ENCODE measurements at places on chromosomes 5 and 9.

GRCh38 chr9:71090896-71091295 is 30.5 kb downstream of the TRPM3 start:
- DNase-seq, result no peak

DNA sequence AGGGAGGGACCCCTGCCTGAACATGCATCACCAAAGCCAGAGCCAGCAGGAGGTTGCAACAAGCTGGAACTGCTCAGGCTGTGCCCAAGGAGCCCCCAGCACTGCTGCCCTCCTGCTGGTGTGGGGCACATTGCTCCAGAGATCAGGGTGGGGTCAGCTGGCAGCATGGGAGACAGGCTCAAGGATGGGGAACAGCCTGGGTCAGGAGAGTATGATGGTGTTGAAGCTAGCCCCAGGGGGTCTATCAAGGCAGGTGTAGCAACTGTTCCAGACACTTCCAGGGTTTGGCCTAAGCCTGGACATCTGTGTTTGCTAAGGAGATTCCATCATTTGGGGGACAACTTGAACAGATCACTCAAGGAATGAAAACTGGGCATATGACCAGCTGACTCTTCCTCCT is 133.1 kb downstream of the ATPSCKMT start:
- no peak for DNase-seq

DNA sequence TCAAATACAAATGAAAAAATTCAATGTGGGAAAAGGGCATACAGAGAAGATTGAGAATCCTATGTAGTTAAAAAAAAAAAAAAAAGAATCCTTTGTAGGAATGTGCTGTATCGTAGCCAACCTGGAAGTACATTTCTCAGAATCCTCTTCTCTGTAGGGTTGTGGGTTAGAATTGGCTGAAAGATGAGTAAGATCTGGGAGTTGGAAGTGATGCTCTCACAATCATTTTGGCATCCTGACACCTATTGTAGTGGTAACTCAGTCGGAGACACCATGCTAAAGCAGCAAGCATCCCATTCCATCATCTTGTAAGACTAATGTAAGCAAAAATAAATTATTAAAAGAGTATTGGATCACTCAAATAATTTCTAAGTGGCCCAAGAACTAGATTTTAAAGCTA is 30.6 kb downstream of the MRPL22 start:
- DNase-seq, result no peak

- DNase-seq, result no peak
Measured at GRCh38 chr9:131740898-131741297, 1.0 kb upstream of the RAPGEF1 start.

DNA sequence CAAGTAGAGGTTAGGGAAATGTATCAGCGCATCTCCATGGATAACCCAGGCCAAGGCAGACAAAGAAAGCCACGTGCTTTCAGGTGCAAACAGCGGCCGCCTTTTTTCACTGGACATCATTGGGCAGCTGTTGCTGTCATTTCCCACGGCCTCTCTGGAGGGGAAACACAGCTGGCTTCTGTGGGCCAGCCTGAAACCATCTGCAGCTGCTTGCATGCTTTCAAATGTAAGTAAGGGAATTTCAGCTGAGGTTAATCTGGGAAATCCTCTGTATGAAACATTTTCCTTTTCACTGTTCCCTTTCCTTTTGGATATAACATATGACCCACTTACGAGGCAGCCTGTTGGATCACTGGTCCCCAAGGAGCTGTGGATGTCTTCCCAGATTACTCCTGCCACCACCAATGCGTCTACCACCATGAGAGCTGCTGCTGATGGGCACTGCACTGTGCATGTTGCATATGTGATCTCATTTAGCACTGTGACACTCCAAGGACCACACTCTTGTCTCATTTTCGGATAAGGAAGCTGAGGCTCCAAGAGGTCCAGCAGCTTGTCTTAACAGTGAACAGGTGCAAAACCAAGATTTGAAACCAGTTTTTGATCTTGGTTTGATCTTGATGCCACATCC is 106.3 kb downstream of the C9orf152 start:
- DNase-seq, result no peak

GRCh38 chr9:33124046-33124445 is 43.1 kb downstream of the B4GALT1 start:
- no peak for DNase-seq

DNA sequence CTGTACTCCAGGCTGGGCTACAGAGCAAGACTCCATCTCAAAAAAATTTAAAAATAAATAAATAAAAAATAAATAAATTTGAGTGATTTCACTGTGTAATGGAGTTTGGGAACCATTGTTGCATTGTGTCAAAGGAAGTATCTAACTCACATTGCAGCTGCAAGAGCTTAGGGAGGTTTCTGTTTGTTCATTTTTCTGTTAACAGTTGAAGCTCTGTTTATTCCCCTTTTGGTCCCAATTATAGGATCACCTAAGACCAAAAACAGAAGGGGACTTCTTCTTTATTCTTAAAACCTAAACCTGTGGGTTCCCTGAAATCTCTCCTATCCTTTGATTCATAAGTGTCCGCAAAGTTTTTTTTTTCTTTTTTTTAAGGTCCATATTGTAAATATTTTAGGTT is 28.6 kb upstream of the PCAT7 start:
- no peak for DNase-seq

All from NCI-H1694 (cell line).